Caco-2 (cell line): ENCODE measurements at places on chromosomes 12 and 14. TPM values are rescaled to one million over a fixed set of nuclear protein-coding genes. Genes with fewer than 3 reads are reported as not detected.
A peak's percentile ranks its signal among the peaks of the same experiment; 100 is the strongest.

The PAWR gene
- total RNA-seq = 157 and 163 TPM in 2 replicates

The HSPA2 gene
- 8.3 and 8.7 TPM in 2 replicates for total RNA-seq

The OR6C3 gene
- not detected in 2 replicates for total RNA-seq

The TMEM179 gene
- not detected in 2 replicates for total RNA-seq

The GDF3 gene
- 0.41 TPM in 1 of 2 replicates, not detected in the other for total RNA-seq

GRCh38 chr14:35878272-35879150 is 52.4 kb downstream of the BRMS1L start:
- DNase-seq = no peak

DNA sequence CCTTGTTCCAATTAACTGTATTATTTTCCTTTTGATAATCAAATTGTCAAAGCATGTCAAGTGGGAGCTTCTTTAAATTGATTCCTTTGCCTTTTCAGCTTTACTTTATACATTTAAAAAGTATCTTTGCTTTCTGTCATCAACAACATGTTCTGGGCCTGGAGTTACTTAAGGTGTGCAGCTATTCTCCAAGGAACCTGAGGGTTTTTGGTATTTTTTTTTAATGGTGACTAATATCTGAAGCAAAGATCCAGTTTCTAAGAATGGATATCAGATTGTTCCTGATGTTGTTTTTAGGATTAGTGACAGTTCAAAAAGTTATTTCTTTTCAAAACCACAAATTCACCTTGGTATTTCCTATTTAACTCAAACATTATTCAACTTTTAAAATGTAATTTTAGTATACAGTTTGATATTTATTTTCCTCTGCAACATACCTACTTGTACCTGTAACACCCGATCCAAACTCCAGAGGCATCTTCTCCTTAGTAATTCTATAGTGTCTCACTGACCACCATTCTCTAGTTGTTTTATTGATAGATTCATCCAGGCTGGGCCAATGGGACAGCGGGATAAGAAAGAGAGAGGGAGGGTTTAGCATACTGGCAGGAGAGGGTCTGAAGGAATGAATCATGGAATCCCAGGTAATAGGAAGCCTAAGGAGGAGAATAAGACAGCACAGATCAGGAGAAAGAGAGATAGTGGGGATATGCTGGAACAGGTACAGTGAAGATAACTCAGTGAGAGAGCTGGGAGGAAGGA is 3.1 kb downstream of the CBLN3 start:
- no peak for DNase-seq

GRCh38 chr12:21265932-21266331 is 68.8 kb downstream of the SLCO1A2 start:
- DNase-seq = no peak

- peak; percentile 8 for DNase-seq
Observed at GRCh38 chr14:44803239-44803905, 158.4 kb downstream of the KLHL28 start.
